ENCODE measurements at places on chromosomes 4 and X.

- DNase-seq = no peak
Measured at GRCh38 chr4:145881576-145881975, 57.0 kb downstream of the ZNF827 start.

DNA sequence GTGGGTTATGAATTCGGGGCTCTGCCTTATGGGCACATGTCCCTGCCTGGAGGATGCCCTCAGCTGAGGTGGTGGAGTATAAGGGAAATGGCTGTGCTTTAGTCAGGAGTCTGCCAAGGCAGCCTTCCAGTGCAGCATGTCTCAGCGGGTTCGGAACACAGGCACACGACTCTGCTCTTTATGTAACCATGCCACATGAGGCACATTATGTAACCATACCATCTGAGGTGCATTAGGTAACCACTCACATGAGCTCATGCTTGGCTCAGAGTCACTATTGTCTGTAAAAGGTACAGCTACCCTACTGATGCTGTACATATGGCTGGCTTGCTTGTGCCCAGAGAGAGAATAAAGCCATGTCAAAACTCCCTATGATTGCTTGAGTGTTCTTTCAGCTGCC, 723.6 kb downstream of the TRAM1L1 start:
- no peak for DNase-seq

DNA sequence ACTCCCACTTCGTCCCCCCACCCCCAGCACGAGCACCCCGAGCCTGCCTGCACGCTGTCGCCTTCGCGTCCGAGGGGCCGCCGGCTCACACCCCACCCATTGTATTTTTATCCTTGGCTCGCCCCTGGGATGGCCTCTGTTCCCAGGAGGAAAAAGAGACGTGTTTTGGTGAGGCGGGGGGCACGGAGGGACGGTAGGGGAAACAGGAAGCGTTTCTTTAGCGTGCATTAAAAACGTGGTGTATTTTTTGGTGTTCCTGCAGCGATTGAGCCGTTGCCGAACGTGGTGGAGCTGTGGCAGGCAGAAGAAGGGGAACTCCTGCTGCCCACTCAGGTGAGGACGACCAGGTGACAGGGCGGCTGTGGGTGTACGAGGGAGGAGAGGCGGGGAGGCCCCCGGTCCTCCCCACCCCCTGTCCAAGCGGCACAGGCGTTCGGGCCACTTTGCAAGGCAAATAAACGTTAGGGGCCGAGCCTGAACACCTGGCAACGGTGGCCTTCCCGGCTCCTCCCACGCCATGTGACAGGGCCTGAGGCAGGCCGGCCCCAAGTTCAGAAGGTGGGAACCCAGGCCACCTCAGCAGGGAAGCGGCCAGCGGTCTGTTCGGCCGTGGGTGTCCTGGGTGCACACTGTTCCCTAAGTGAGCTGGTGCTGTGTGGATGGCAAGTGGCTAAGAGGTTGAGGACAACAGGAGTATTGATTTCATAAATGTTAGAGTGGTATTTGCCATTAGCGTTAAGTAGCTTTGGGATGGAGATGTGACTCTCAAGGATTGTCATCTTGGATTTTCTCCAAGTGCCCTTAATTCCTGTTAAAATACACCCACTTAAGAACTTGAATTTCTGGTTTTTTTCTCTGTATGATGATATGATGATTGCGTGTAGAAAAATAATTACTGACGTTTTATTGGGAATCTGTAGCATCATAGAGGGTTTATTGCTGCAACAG, 1.1 kb downstream of the TMEM131L start:
- DNase-seq = no peak

DNA sequence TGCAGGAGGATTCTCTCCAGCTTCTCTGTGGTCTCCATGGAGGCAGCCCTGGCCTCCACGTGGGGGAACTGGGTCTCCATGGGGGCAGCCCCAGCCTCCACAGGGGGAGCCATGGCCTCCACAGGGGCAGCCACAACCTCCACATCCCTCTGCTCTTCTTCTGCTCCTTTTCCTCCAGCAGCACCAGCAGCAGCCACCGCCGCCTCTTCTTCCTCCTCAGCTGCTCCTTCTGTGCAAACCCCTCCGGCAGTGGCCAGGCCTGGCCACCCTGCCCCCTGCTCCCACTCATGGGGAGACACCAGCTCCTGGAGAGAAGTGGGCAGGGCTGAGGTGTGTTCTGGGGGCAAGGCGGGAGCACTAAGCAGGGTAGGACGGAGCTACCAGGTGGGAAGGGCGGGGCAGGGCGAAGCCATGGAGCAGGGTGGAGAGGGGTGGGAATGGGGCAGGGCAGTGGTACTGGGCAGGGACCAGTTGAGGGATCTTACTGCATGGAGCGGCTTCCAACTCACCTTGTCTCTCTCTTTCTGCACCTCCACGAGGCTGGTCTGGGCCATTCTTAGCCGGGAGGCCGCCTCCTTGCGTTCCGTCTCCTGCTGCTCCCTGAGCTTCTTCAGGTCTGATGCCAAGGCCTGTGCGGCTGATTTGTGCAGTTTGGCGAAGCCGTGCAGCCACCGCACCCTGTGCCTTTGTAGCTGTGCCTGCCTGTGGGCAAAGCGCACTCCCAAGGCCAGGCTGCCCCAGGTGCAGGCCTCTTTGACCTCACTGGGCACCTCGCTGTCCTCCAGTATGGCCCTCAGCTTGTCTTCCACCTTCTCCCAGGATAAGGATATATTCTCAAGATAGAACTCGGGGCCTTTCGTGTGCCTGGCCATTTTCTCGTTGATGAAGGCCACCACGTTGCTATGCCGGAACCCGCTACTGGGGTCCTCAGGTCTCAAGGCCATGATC, 766 bp downstream of the TEX13A start:
- DNase-seq = no peak

DNA sequence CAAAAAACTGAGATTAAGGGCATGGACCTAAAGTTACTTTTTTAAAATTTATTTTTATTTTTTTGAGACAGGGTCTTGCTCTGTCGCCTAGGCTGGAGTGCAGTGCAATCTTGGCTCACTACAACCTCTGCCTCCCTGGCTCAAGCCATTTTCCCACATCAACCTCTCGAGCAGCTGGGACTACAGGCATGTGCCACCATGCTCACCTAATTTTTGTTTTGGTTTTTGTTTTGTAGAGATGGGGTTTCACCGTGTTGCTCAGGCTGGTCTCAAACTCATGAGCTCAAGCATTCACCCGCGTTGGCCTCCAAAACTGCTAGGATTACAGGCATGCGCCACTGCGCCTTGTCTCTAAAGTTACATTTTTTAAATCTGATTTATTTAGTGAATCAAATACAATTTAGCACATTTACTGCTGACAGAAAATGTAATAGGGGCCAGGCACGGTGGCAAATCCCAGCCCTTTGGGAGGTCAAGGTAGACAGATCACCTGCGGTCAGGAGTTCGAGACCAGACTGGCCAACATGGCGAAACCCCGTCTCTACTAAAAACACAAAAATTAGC, 38.3 kb downstream of the GUCY1A1 start:
- no peak for DNase-seq

DNA sequence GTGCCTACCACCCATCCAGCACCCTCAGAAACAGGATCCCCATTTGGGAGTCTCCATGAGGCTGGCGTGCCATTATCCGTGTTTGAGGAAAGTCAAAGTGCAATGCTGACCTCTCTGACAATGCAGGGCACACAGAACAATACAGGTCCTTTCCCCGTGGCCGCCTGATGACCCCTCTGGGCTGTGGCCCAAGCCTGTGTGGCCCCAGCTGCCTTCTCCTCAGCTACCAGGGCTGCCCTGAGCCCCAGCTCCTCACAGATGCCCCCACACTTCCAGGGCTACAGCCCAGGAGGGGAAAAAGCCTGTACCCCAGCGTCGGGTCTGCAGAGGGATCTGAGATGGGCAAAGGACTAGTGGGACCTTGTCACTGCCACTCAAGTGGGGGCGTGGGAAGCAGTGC, 15.5 kb downstream of the ZFYVE28 start:
- DNase-seq = no peak

GRCh38 chr4:106495476-106495875, 126.9 kb upstream of the GIMD1 start:
- peak; percentile 73 for DNase-seq

DNA sequence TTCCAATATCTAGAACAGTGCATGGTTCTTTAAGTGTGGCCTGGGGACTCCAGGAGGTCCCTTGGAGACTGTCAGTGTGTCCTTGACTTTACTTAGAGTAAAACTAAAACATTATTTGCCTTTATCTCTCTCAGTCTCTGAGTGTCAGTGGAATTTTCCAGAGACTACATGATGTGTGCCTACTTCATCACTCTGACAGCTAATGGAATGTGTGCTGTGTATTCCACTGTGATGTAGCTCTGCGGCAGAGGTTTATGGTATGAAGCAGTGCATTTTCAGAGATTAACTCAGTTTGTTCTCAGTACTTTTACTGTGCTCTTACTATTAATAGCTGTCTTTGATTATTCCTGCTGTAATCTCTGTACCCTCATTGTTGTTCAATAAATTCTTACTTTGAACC, 85.6 kb downstream of the MANBA start:
- DNase-seq = no peak

GRCh38 chr4:171221181-171221580, 592.0 kb upstream of the GALNTL6 start:
- no peak for DNase-seq
